Bronchial epithelial cell (primary cell): ENCODE measurements at places on chromosomes 4 and X.

DNA sequence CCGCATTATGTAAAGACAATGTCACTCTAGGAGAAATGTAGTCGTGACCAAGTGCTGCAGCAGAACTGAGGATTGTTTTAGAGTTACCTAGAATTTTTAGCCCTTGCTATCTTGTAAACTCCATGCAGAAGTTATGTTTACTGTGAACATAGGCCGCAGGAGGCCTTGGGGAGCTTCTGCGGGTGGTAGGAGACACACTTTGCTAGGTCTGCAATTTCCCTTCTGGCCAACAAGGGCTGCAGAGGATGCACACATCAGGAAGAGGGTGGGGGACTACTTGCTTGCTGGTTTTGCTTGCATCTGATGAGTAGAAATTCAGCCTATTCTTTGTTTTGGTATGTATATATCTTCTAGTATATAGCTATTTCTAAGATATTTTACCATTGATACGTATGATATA lies 23.1 kb downstream of the BANK1 start:
- no peak for DNase-seq

- DNase-seq: peak; percentile 71
These were observed 665.6 kb upstream of the CPEB2 start for GRCh38 chr4:14336656-14337055.

- DNase-seq: no peak
These were observed 49.2 kb upstream of the SPIN4 start for GRCh38 chrX:63400340-63400739.

DNA sequence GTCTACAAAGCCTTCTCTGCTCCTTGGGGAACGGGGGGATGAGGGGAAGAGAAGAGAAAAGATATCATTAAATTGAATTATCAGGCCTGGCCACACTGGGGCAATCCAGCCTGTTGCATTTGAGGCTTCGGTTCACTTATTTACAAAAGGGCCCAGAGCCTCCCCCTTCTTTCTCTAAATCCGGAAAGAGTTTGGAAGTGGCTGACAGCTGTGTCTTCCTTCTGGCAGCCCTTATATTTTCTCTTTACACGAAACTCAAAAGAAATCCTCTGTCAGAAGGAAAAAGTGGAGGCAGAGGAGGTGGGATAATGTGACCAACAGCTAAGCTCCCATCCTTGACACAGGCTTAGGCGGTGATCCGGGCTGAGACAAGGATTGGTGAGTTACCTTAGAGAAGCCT lies 158.3 kb upstream of the TAPT1 start:
- no peak for DNase-seq

- DNase-seq: no peak
These were observed 84.7 kb upstream of the NLGN4X start for GRCh38 chrX:6313356-6313755.
